ENCODE measurements at places on chromosomes 13 and 19.

- DNase-seq: no peak
Measured at GRCh38 chr13:49042476-49042875, 66.8 kb downstream of the FNDC3A start.

DNA sequence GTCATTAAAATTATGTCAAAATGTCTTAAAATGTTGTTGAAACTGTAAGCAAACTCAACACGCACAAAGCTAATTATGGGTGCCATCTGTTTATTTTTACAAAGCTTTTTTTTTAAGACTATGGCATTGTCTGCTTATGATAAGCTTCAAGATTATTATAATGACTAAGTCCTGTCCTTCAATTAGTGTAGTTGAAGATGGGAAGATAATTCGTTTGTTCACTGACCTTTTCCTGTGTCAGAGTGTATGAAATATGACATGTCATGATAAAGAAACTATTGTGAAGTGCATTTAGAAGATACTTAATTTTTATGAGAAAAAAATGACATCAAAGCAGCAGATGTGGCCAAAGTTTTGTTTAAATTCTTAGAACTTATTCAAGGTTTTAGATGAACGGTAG lies 211.3 kb downstream of the PCCA start:
- DNase-seq: no peak

GRCh38 chr19:36421749-36422481 lies 3.5 kb upstream of the ZFP82 start:
- DNase-seq: no peak

DNA sequence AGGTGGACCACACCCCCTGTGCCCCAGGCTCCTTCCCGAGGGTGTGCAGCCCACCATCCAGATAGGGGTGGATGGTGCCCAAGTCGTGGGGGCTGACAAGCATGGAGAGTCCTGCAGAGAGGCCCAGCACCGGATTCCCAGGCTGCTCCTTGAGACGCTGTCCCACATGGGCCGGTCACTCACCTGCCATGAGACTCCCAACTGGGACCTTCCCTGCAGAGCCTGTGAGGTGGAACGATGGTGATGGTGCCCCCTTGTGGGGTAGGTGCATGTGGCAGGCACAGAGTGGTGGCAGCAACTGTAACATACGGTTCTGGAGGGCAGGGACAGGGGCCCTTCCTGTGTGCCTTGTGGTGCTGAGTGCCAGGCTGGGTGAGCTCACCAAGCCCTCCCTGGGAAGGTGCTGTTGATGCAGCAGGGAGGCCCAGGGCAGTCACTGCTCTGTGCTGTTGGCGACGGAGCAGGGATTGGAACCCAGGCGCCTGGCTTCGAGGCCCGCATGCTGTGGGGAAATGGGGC lies 33.1 kb downstream of the PPP1R37 start:
- DNase-seq: peak; percentile 81

DNA sequence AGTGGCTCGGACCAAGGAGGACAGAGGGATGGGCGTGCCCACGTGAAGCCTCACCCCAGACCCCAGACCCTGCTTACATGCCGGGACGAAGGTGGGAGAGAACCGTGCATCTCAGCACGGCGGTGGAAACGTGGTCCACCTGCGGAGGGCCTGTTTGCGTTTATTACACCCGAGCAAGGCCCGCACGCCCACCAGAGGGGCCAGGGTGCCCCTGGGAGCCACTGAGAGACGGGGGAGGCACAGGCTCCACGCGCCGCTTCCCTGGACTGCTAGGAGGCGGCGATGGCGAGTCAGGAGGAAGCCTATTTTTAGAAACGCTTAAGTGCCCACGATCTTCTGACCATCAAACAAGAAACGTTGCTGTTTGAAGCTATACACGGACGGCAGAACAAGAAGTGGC lies 80.7 kb downstream of the ATP11A start:
- no peak for DNase-seq

DNA sequence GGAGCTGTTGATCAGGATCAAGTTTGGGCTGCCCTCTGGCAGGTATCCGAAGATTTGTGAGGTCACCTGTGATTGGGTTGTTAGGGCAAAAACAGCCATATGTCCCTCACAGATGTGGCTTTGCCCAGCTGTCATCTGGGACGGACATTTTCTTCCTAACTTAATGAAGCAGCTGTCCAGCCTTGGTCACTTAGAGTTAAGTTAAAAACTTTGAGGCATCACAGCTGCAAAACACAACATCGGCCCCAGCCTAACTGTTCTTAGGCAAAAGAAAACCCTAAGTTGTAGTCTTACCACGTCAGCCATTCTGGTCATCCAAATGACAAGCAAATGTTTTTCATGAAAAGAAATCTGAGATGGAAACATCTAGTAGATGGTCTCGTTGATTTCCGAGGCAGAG lies 318.4 kb downstream of the DCLK1 start:
- DNase-seq: no peak

DNA sequence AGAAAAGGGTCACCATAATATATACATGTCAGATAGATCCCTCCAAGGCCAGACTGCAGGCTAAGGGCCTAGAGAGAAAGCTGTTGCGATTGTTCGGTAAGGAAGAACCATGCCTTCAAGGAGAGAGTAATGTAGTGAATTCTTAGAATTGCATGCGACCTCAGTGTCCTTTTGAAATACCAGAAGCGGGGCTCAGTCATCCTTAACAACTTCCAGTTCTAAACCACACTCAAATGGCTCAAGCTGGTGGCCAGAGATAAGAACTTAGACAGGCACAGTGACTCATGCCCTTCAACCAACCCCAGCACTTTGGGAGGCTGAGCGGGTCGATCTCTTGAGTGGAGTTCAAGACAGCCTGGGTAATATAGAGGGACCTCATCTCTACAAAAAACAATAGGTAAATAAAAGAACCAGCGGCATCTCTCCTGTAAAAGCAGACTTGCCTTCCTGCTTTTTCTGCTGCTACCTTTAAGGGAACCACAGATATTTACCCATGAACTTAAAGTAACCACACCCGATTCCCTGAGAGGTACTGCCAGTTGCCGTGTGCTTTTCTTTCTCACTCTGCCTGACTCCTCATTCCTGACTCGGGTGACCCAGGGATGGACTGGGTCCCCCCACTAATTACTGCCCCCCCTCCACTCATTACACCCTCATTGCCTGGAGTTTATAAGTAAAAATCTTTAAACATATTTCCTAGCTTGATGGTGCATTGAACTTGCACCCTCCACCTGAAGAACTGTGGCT lies 15.4 kb upstream of the SIGLEC6 start:
- DNase-seq: no peak

DNA sequence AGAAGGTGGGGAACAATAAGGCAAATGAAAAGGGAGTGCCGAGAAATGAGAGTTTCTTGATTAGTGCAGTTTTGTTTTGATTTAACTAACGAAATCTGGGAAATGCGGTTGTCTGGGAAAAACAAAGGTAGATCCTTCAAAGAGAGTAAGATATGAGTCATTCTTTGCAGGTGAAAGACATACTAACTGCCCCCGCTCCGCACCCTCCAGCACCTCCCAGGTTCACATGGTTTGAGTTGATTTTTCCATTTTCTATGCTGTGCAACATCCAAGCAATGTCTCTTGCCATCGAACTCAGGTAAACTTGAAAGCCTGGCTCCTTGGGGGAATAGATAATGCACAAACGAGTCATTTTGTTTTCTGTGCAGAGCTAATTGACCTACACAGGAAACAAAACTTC lies 84.1 kb upstream of the KLF12 start:
- DNase-seq: no peak

DNA sequence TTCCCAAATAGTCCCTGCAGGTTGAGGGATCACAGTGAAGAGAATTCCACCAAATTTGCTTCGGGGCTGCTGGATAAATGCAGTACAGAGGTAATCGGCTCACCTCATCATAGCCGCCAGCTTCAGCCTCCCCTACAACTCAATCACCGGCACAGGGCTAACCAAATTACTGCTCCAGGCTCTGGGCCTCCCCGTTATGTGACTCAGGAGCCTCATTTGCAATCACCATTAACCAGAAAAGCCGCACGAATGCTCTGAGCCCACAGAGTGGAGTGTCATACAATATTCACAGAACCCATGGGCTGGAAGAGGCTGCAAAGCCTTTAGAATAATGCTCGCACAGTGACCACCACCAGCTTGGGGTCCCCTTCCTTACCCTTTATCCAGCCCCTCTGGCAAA lies 4.9 kb downstream of the SIAH3 start:
- DNase-seq: no peak

- no peak for DNase-seq
Measured at GRCh38 chr13:43528992-43529391, 257.8 kb downstream of the ENOX1 start.

DNA sequence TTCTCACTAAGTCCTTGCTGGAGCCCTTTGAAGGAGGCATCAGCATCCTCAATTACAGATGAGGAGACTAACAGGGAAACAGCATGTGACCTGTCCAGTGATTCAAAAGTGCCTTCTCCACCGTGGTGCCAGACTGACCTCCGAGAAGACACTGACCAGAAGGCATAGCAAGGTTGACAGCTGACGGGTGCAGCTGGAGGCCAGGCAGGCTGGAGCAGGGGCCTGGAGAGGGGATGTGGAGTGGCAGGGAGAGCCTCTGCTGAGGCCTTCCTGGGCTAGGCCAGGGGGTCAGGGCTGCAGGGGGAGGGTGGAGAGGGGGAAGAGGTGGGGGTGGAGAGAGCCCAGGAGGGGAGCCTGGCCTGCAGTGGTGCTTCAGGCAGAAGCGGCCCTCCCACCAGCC lies 66.3 kb downstream of the KCTD15 start:
- DNase-seq: no peak

GRCh38 chr19:56137405-56137804 lies 3.7 kb upstream of the ZNF444 start:
- no peak for DNase-seq

GRCh38 chr19:38848299-38849146 lies 1.3 kb downstream of the HNRNPL start:
- DNase-seq: no peak

DNA sequence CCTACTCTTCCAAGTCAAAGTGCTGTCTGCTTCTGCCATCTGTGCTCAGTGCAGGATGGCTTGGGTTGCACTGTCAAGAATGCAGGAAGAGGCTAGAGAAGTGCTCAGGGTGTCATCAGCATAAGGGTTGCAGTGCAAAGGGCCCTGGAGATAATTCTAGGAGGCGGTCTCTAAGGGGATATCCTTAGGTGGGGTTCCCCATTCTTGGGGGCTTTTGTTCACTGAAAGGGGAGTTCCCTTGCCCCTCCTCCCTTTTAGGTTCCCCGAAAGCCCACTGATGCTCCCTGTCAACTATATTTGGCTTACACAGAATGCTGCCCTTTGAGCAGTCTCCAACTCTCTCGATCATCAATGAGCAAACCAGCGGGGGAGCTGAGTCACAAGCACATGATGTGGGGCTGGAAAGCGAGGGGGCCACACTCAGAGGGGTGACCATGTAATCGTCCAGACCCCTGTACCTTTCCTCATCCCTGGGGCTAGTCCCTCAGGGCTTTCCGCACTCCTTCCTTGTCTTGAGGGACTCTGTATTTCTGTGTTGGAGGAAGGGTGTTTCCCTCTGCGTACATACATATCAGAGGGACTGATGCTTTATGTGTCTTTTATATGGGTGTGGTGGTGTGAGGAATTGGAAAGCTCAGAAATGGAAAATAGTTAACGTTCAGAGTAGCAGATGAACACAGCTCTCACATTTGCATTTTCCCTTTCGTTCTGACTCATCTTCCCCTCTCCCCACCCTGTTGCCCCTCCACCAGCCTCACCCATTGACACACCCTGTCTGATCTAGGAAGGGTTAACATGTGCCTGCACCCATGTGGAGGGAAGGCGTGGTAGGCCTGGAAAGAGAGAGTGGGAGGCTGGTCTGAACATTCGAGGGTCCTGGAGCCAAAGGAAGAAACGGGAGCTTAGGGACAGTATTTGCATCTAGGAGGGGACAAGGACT lies 6.7 kb downstream of the ZBTB32 start:
- DNase-seq: peak; percentile 81

DNA sequence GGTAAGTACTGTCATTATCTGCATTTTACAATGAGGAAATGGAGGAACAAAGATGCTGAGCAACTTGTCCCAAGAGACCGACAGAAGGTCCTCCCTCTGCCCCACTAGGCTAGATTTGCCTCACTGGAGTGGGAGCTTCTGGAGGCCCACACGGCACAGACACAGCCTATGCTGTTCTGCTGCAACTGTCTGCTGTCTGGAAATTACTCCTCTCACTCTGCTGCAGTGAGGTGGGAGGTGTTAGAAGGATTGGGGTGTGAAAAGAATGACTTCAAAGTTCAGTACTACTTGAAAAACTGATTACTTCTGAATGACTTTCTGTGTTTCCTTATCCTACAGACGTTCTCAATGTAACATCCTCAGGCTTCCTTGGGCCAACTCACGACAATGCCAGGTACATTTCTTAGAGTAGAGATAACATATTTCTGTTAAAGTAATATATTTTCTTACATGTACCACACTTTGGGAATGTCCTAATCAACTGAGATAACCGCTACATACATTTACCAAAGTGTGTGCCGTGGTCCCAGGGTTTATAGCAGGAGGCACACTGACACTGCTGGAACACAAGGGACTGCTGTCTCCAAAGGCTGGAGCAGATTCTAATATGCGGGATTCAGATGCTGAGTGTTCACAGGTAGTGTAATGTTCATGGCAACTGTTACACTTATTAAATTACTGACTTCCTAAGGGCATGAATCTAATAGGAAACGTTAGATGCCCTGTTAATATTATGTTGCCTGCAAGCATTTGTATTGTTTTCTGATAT lies 53.5 kb upstream of the WASF3 start:
- no peak for DNase-seq

DNA sequence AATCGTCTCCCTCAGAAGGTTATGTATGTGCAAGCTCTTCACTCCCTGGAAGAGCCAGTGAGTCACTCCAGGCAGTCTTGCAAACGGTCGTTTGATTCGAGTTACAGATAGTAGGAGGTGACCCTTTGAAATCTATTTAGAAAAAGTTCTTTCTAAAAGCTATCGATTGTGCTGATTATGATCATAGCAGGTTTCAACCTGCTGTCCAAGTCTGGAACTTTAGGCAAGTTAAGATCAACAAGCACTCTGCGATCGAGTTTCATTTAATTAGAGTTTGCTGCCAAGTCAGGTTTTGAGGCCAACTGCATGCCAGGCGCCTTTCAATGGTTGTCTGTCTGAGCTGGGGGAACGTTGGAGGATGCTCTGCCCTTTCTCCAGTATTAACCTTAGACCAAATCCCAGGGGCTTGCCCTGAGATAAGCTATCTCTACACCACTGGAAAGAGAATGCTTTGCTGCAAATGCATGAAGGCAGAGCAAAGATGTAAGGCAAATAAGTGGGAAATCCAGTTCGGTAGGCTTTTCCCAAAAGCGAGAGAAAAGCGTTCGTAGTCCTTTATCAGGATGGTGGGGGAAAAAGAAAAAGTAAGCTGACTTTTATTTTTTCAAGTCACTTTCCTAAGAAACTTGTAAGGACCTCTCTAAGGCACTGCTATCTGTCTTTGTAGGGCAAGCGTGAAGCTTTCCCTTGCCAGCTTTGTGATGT lies 287.5 kb downstream of the ATP8A2 start:
- no peak for DNase-seq

- no peak for DNase-seq
Measured at GRCh38 chr13:110249326-110249725, 57.6 kb downstream of the COL4A1 start.

- DNase-seq: peak; percentile 80
Measured at GRCh38 chr19:3154957-3155736, 19.3 kb downstream of the GNA15 start.

DNA sequence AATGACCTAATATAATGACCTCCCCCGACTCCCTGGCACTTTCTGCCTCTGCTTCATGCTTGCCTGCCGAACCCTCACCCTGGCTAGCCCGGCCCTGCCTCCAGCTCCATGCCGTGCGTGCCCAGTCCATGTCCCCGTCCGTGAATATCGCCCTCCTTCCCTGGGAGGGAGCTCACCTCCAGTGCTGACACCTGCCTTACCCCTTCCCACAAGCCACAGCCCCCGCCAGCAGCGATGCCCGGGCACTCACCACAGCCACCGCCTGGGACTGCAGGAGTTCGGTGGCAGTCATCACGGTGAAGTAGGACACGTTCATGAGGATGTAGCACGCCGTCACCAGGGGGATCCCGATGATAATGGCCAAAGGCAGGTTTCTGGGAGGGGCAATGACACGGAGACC lies 10.0 kb downstream of the SLC7A9 start:
- DNase-seq: no peak

Measured in activated T-cell treated with anti-CD3 and anti-CD28 coated beads, Interleukin-2, amount 50 U/mL, for 24 hours (primary cell).